ENCODE measurements at places on chromosomes 1 and 21.
A peak's percentile ranks its signal among the peaks of the same experiment; 100 is the strongest.

DNA sequence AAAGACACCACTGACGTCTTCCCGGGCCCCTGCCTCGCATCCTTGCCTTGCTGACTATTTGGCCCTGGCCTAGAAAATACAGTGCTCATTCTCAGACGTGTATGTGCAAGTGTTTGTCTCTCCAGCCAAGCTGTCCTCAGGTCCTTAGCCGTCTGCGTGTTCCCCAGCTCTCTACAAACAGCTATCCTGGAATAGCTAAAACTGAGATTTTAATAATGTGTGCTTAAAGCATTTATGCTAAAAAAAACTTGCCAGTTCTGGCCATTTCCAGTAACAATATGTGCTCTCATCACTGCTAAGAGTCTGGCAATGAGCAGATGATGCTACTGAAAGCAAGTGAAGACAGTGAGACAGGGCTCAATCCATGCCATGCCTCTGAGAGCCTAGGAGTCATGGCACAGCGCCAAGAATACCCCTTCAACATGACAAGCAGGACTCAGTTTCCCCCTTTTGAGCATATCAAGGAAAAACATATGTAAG, 55.7 kb downstream of the IRF2BP2 start:
- no peak for DNase-seq

- DNase-seq: no peak
Measured at GRCh38 chr1:97308131-97308530, 586.5 kb downstream of the PTBP2 start.

GRCh38 chr1:112431038-112431437, 35.0 kb downstream of the CTTNBP2NL start:
- DNase-seq: no peak

DNA sequence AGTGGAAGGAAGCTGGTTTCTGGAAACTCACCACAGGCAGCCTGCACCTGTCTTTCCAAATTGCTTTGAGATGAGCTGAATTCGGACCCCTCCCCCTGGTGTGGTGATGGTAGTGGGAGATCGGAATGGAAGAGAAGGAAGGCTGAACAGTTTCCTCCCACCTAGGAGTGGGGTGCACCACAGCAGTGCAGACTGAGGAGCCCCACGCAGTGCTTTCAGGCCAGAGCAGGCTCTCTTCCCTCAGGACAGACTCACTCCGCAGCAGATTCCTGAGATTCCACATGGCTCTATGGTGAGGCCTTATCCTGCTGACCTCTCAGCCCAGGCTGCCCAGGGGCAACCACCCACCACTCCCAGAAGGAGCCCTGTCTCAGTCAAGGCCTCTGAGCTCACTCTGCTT, 80.9 kb downstream of the ATP1A1 start:
- no peak for DNase-seq

- DNase-seq: no peak
Measured at GRCh38 chr1:237226177-237226944, 184.4 kb downstream of the RYR2 start.

- no peak for DNase-seq
Measured at GRCh38 chr1:160883581-160884513, 1.1 kb downstream of the ITLN1 start.

DNA sequence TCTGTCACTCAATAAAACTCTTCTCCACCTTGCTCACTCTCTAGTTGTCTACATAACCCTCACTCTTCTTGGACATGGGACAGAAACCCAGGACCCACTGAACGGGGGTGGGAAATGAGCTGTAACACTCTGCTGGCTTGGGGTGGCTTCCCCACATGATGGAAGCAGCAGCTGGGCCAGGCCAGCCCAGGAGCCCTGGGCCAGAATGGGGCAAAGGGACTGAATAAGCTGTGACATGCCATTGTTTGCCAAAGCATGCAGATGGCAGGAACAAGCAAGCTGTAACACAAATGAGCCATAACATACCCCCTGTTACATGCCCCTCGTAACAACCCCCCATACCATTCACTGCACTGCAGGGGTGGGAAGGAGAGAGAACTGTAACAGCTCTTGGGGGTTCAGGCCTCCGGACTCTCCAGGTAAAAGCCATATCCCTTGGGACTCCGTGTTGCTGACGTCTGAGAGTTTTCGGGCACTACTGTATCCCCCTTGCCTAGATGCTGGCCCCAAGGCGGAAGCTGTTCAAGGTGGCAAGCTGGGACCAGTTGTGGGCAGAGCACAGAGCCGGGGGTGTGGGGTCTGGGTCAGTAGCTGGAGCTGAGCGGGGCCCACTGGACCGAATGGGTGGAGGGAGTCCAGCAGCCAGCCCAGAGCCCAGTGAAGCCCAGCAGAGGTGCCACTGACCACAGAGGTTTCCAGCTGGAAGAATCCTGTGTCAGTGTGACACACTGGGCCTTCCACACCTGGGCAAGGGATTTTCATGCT, 56.1 kb upstream of the DMRTB1 start:
- no peak for DNase-seq

- no peak for DNase-seq
Measured at GRCh38 chr1:239778208-239778813, 313.4 kb upstream of the FMN2 start.

DNA sequence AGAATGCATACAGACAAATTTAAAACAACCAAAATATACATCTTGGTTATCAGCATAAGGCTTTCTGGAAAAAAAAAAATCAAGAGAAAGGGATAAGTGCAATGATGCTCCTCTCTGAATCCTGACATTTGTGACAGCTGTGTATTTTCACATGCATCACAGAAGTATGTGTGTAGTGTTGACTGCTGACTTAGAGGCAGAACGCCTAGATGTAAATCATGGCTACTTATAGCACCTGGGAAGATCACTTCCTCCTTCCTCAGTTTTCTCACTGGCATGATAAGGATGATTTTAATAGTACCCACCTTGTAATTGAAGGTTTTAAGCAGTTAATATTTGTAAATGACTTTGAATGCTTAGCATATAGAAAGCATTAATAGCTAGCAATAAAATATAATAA, 112.5 kb downstream of the MRPL39 start:
- no peak for DNase-seq

DNA sequence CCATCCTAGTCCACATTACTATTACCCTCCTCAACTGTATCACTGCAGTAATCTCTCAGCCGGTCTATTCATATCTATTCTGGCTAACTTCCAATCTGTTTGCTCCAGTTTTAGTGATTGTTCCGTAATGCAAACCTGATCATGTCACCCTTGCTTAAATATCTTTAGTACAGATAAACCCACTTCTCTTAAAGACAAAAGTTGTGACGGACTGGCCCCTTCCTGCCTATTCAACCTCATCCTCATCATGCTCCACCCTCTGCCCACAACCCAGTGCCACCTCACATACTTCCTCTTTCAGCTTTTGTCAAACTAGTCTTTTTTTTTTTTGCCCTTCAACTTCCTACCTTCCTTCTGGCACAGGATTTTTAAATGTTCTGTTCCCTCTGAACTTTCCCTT, 2.8 kb upstream of the C1orf162 start:
- DNase-seq: peak; percentile 87

- no peak for DNase-seq
Measured at GRCh38 chr1:45815667-45816458, 12.5 kb downstream of the MAST2 start.

GRCh38 chr1:156707417-156708217, 2.2 kb upstream of the CRABP2 start:
- DNase-seq: no peak

GRCh38 chr1:204970937-204971336, 72.1 kb upstream of the CNTN2 start:
- DNase-seq: no peak

DNA sequence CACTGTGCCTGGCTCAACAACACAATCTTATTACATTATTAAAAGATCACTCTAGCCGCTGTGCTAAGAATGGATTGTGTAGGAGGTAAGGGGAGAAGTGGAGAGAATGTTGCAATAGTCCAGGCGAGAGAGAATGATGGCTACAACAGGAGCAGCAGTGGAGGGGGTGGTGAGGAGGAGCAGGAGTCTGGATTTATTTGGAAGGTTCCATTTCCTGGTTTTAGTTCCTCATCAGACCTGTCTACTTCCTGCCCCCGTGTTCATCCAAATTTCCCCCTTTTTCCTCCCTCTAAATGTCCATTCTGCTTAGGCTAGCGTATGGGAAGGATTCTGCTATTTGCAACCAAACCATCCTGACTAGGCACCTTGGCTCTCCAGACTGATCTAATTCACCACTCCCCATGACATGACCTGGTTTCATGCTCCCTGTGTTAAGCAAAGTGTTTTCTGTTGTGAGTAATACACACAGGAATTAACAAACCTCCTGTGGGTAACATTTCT, 35.1 kb upstream of the EYA3 start:
- no peak for DNase-seq

- no peak for DNase-seq
Measured at GRCh38 chr1:103496014-103496635, 29.4 kb upstream of the RNPC3 start.

GRCh38 chr1:101141376-101141775, 95.4 kb upstream of the S1PR1 start:
- DNase-seq: no peak

DNA sequence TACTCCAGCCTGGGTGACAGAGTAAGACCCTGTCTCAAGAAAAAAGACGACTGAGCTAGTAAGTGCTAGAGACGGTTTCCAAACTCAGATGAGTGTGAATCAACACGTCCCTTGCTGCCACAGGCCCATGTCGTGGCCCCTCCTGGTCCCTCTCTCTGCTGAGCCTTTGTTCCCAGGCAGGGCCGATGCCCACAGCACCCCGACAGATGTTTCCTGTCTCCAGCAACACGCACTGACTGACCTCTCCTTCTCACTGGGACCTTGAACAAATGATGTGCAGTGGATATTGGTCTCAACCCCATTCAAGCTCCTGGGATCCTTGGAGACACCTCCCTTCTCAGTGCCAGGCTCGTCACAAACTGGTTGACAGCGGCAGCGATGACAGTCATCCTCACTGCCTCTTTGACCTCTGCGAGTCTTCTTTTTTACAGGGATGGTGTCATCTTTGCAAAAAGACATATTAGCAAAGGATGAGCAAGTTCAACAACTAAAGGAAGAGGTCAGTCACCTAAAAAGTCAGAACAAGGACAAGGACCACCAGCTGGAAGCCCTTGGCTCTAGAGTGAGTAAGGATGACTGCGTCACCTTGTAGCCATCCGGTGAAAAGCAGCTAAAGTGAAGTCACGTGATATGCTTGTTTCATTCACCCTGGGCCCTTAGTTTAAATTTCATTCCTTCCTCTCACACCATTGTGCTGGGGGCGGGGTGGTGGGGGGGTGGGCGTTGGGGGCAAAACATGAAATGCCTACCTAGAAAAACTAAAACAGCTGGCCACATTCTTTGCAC, 65.8 kb downstream of the FHAD1 start:
- no peak for DNase-seq

DNA sequence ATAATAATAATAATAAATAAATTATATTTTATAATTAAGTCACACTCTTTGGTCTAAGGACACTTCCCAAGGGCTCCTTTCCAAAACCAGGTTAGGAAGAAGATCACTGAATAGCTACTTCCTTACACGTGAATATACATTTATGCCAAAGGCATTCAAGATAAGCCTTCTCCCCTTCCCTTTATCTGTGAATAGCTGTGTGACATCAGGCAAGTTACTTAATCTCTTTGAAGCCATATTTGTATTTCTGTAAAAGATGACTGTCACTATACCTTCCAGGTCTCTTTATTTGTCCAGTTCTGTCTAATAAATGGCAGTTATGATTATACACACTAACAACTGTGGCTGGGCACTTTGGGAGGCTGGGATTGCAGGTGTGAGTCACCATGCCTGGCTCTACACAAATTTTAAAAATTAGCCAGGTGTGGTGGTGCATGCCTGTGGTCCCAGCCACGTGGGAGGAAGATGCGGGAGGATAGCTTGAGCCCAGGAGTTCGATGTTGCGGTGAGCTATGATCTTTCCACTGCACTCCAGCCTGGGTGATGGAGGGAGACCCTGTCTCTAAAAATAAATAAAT, 5.5 kb upstream of the RNF11 start:
- no peak for DNase-seq

GRCh38 chr1:198611219-198611618, 27.6 kb upstream of the PTPRC start:
- no peak for DNase-seq
